Breast epithelium (tissue), 4 donors: ENCODE measurements at places on chromosomes 2 and 18. TPM values are rescaled to one million over a fixed set of nuclear protein-coding genes. Genes with fewer than 3 reads are reported as not detected.

The ANKRD23 gene
- total RNA-seq: 3.5 TPM

GRCh38 chr2:51535763-51536162, 503.8 kb upstream of the NRXN1 start:
- H3K27ac ChIP-seq: no peak overlapping the region
- no peak overlapping the region for H3K4me3 ChIP-seq
- H3K27me3 ChIP-seq: no peaks in the 10 kb centered on the region
- no peaks in the 10 kb centered on the region for H3K36me3 ChIP-seq
- DNase-seq: no peak

DNA sequence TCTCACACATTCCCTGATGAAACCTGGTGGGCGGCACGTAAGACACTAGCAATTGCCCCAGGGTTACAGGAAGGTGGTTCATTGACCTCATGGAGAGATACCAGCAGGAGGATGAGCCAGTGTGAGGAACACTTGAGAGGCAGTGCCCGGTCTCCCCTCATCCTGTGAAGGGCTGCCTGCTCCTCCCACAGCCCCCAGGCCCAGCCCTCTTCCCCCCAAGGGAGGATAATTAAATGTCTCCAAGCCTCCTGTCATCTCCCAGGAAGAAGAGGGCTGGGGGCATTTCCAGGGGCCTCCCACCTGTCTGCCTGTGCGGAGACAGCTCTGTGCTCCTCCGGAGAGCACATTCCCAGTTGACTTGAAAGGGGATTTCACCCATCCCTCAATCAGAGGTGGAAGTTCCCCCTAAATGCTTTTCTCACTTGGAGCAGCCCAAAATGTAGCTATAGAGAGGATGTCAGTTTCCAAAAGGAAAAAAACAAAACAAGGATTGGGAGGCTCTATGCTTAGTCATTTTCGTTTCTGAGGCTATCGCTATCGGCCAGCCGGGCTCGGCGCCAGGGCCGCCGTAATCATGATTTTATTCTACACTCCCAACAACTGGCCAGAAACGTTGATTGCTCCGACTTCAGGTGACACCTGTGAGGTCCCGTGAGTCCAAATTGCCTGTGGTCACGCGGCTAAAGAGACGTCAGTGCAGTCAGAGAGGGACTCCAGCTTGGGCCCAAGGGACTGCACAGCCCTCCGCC, 7.1 kb downstream of the KCNF1 start:
- no peaks in the 10 kb centered on the region for H3K27me3 ChIP-seq
- no peak overlapping the region for H3K27ac ChIP-seq
- H3K36me3 ChIP-seq: no peaks in the 10 kb centered on the region
- no peak for DNase-seq
- no peak overlapping the region for H3K4me3 ChIP-seq

DNA sequence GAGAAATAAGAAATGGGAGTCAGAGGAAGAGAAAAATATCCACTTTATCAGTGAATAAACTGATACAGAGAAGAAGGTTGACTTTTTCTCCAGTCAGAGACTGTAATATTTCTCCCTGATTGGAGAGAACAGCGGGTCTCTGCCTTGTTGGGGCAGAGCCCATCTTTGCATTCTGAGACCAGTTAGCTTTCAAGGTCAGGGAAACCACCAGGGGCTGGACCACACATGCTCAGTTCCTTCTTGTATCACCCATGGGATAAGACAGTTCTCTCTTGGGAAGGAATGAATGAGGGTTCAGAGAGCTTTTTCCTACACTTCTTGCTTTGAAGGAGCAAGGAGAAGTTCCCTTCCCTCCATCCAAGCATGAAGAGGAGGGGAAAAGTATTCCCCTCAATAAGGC, 12.2 kb downstream of the GPATCH11 start:
- H3K36me3 ChIP-seq: peaks cover 12% of the 10 kb centered on the region
- no peaks in the 10 kb centered on the region for H3K4me1 ChIP-seq
- H3K4me3 ChIP-seq: no peak overlapping the region
- no peaks in the 10 kb centered on the region for H3K27me3 ChIP-seq

GRCh38 chr18:39031647-39032046, 1466.0 kb upstream of the CELF4 start:
- no peak for DNase-seq
- H3K27ac ChIP-seq: no peak overlapping the region
- H3K4me1 ChIP-seq: no peaks in the 10 kb centered on the region
- no peaks in the 10 kb centered on the region for H3K27me3 ChIP-seq
- no peak overlapping the region for H3K4me3 ChIP-seq

DNA sequence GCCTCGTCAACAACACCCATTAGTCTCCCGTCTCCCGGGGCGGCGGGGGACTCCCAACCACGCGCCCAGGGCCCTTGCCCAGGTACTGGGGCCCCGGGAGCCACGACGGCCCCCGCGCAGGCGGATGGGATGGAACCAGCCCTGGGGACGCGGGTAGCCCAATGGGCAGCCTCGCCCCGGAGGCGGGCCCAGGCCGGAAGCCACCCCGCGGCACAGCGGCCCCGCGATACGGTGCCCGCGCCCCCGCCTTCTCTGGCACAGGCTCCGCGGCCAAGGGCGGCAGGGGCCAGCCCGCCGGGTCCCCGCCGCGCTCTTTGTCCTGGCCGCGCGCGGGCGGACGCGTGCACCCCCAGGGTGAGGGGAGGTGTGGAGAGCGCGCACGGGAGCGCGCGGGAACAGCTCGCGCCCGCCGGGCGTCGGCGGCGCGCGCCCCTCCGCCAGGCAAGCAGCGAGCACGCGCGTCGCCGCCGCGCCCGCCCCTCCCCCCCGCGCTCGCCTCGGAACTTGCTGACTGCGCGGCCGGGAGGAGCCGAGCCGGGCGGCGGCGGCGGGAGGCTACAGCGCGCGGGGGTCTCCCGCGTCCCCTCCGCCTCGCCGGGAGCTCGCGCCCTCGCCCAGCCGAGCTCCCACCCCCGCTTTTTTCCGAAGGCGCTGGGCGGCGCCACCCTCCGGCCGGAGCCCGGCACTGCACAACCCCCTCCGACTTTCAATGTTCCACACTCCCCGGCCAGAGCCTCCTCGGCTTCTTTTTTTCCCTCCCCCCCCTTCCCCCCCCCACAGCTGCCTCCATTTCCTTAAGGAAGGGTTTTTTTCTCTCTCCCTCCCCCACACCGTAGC, at the start of gene UBE2E3:
Gene UBE2E3 (plus strand): TSS at position 500 of the 837 bp plus-strand sequence. CDS start 1,438 bp downstream, outside the sequence.
- peak within 1 kb of the TSS; percentile 78 for H3K4me3 ChIP-seq
- H3K27ac ChIP-seq: peak within 1 kb of the TSS; percentile 98
- H3K4me1 ChIP-seq: no peaks in the 10 kb centered on the region
- peak; percentile 56 for DNase-seq
- H3K36me3 ChIP-seq: no peaks in the 10 kb centered on the region
- no peaks in the 10 kb centered on the region for H3K27me3 ChIP-seq

GRCh38 chr2:40242315-40242714, 209.6 kb downstream of the SLC8A1 start:
- H3K27me3 ChIP-seq: no peaks in the 10 kb centered on the region
- H3K27ac ChIP-seq: no peak overlapping the region
- no peaks in the 10 kb centered on the region for H3K36me3 ChIP-seq
- H3K4me3 ChIP-seq: no peak overlapping the region

GRCh38 chr2:104572834-104573233, 281.1 kb upstream of the POU3F3 start:
- no peak overlapping the region for H3K4me3 ChIP-seq
- H3K27ac ChIP-seq: no peak overlapping the region
- no peaks in the 10 kb centered on the region for H3K36me3 ChIP-seq
- no peaks in the 10 kb centered on the region for H3K4me1 ChIP-seq
- H3K27me3 ChIP-seq: no peaks in the 10 kb centered on the region

The CD207 gene
- total RNA-seq: 0.33 TPM
